NCI-H2171 treated with DMSO at 0.1 percent for 48 hours (cell line): ENCODE measurements at places on chromosomes 11 and 22.

DNA sequence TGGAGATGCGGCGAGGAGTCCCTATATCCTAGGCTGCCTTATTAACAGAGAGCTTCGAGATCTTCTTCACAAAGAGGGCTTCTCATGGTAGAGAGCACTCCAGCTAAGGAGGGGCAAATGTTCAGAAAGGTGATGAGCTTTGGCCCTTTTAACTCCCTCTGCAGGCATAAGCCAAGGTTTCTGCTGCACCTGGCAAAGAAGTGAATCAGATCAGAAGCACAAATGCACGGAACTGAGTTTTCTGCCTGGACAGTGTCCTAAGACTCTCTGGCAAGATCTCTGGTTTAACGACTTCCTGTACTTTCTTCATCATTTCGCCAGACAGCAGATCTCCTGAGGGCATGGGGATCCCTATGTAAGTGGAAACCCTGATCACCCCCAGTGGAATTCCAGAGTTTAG lies 37.2 kb downstream of the POU2AF3 start:
- DNase-seq = no peak

DNA sequence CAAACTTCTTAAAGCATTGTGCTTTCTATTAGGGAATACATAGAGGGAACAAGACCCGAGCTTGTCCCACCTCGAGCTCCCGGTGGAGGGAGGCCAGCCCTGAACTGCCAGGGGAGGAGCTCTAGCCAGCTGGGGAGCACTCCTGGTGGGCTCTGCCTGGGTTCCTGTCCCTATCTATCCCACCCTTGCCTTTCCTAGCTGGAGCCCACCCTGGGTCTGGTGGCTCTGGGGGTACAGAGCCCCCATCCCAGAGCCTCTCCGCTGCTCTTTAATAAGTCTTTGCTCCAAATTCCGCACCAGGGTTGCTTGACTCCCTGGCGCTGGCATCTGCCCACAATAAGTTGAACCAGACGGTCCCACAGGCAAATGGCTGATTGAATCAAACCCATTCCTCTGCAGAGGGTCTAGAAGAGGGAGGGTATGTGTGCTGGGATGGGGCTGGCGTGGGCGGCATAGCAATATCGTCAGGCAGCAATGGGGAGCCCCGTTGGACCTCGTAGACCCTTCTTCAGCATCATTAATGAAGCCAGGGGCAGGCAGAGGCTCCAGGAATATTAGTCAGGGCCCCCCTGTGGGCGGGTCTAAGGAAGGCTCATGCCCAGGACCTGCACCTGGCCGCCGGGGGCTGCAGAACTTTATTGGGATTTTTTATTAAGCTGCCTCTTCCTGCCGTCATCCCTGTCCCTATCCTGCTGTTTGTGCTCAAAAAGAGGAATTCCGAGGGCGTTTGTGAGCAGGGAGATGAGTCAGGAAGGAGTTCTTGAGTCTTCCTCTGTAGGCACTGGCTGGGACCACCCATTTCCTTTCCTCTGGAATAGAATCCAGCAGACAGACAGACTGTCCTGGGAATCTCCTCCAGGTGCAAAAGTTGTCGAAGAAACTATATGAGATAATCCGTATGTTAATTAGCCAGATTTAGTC lies 38.5 kb upstream of the RIC3 start:
- DNase-seq = no peak

- DNase-seq = no peak
These were observed 75.8 kb downstream of the MORC2 start for GRCh38 chr22:30892731-30893221.

DNA sequence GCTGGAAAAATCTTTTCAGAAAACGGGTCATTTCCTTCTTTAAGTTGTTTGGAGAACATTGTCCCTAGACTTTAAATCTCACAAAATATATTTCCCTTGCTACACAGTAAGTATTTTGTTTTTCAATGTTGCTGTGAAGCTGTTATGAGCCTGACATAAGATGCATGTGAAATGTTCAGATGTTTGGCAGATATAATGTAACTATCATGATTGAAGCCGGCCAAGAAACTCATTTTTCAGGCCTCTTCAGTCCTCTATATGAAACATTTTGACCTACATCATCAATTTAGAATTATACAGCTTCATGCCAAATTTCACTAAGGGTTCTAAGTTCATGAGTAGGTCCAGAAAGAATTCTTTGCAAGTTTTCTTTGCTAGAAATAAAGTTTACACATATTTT lies 133.8 kb downstream of the JRKL start:
- no peak for DNase-seq

DNA sequence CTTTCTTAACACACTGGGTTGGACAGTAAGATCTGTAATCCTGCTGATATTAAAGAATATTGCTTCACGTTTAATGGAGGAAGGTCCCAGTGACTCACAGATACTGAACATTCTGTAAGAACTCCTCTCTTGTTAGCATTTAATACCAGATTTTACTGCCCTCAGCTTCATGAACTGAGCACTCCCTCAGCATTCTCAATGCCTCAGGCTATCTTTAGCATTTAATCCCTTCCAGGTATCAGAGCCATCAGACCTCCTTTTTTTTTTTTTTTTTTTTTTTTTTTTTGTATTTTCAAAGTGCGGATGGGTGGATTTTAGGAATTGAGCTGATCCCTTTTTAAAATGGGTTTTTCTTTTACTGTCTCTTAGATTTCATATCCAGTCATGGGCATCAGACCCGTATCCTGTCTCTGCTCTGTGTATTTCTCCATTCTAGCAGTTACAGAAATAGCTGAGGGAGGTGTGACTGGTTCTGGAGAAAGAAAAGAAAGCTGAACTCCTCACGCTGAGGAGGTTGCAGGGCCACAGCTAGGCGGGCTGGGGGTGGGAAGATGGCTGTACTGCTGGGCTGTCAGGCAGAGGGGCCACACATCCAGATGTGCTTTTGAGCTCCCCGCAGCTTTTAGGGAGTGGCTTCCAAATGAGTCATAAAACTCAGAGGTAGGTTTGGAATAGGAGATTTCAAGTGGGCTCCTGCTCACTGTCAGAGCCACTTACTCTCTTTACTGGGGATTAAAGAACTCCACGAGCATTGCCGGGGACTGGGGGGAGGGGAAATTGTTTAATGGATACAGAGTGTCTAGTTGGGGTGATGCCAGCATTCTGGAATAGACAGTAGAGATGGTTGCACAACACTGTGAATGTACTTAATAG lies 97.0 kb downstream of the SYT9 start:
- no peak for DNase-seq

- no peak for DNase-seq
These were observed 76.3 kb downstream of the CYB5R2 start for GRCh38 chr11:7596975-7597391.

GRCh38 chr11:76444065-76444383 lies 794 bp upstream of the EMSY start:
- DNase-seq = no peak
